HS-27A (cell line): ENCODE measurements at places on chromosomes 2 and 18.

DNA sequence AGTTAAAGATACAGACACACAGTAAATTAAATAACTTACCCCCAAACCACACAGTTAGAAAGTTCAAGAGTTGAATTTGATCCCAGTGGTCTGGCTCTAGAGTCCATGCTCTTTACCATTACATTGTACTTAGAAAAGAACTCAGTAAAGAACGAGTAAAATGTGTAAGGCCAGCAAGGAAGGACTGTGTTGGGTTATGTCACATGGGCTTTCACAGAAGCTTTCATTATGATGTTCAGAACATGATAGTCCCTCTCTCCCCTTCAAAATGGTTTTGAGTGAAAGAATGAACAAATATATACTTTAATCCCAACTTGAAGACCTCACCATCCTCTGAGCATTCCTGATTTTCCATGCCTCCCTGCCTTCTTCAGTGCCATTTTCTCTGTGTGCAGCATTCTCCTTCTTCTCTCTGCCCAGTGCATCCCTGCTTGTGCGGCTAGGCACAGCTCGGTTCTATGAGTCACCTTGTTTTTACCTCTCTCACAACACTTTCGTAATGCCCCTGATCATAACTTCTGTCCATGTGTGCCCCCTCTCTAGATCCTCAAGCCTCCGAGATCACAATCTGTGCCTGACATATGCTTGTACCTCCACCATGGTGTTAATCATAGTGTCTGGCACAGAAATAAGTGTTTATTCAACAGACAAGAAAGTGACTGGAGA, 22.0 kb downstream of the RASGRP3 start:
- no peak for DNase-seq

- DNase-seq: no peak
Measured at GRCh38 chr2:232890896-232891601, 21.0 kb downstream of the SNORC start.

DNA sequence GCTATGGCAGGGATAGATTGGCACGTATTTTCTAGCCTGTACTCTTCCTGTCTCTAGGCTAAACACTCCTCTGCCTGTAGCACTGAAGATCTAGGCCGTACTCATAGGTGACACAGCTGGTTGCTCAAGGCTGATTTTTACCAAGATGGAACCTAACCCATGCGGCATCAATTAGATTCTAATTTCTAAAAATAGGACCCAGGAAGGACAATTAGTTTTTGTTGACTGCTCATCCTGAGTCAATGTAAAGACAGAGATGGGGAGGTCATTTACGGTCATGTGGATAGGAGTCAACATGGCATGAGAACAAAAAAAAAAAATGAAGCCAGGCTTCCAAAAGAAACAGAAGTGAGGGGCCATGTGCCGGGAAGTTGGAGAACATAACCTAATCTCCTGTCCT, 360.7 kb upstream of the ETAA1 start:
- DNase-seq: no peak

DNA sequence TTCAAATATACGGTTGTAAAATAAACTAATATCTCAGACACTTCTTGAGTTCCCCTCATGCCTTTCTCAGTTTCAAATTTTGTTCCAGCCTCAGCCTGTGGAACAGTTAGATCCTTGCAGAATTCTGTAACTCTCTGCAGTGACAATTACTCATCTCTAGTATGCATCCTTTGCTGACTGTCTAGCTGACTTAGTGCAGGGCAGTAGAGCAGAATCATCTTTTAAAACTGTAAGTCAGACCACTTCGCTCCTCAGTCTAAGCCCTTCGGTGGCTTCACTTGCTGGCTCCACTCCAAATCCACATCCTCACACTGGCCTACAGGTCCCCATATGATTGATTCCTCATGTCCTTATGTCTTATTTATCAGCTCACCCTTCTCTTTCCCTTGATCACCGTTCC, 164.1 kb upstream of the ZSWIM2 start:
- no peak for DNase-seq

DNA sequence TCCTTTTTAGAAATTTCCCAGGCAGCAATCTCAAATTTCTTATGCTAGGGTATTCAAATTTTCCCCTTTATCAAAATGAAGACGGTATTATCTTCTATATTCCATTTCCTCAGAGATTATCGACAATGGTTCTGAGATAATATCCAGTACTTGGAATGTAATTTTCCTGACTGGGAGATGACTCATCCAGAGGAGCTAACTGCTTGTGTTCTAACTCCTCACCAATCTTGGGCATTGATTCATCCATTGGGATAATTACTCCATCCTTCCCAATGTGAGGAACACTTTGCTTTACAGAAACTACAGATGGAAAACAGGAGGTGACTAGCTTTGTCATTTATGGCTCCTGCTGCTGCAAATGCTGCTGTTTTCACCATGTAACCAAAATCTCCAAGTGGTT, 239.4 kb upstream of the LYPD1 start:
- DNase-seq: peak; percentile 41

- DNase-seq: no peak
Measured at GRCh38 chr2:73896362-73897239, 3.8 kb downstream of the ACTG2 start.

DNA sequence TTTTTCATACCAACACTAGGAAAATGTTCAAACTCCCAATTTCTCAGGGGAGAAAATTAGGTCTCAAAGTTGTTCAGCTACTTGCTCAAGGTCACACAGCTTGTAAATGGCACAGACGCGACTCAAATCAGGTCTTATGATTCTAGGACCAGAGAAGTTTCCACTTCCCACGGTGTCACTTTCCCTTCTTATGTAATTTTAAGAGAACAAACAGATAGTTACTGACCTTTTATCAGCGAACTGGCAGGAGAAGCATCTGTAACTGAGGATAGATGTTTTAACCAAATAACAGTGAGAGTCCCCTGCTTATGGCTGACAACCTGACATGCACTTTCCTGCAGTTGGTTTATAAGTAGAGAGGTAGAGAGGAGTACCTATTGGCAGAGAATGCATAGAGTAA, 2.1 kb upstream of the KCNJ3 start:
- no peak for DNase-seq

- no peak for DNase-seq
Measured at GRCh38 chr2:240563951-240564560, 3.9 kb downstream of the DUSP28 start.

GRCh38 chr18:47931718-47932103, 1.3 kb upstream of the SMAD2 start:
- no peak for DNase-seq

- DNase-seq: no peak
Measured at GRCh38 chr2:208118918-208119317, 5.4 kb downstream of the CRYGD start.

- DNase-seq: no peak
Measured at GRCh38 chr2:191128172-191128910, 22.5 kb downstream of the STAT4 start.

DNA sequence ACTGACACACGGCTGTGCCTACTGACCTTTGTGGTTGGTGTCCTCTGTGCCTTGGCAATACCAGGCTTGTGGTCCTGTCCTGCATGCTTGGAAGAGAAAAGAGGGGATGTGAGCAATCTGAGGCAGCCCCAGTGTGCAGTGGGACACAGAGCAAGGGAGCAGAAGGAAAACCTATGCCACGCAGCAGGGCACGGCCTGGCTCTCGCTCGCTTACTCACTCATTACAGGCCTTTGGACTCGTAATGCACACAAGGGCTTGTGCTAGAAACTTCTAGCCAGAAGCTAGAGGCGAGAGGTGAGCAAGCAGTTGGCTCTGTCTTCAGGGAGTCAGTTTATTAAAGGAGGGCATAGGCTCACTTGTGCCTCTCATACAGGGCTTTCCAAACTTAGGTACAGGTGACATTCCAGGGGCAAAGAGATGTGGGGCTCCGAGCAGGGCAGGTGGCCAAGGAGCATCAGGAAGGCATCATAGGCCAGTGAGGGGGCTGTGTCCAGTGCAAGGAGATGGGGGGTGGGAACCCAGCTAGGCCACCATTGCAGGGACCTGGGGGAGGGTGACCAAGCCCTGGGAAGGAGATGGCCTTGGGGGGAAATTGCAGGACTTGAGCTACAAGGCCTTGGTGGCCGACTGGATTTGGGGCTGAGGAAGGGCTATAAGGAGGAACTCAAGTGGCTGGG, 100.8 kb downstream of the DYSF start:
- DNase-seq: no peak

DNA sequence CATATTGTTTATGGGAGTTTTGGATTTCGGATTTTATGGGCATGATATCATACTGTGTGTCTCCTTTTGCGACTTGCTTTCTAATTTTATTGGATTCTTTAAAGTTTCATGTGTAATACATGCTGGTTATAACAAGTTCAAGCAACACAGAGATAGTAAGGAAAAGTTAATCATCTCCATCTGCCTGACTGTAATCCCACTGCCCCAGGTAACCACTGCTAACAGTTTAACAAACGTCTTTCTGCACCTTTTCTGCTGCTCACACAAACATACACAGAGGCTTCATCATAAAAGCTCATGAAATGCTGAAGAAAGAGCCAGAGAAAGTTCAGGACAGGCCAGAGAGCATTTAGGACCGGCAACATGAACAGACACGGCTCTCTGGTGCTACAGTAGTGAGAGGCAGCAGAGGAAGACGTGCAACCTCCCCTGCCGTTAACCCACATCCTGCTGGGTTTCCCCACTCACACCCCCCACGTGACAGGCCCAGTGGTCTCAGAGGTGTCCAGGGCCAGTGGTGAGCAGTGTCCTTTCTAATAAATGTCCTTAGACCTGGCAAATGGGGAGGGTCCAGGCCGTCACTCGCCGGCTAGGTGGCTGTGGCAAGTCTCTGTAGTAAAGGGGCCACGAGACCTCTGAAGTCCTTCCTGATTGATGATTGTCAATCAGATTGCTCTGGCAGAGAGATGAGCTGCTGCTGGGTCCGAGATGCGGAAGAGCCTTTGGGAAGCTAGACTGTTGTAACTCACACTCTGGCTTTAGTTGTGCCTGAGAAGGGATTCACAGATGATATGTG, 43.0 kb upstream of the SLC1A4 start:
- DNase-seq: no peak
